ENCODE measurements at places on chromosomes 6 and 20.

DNA sequence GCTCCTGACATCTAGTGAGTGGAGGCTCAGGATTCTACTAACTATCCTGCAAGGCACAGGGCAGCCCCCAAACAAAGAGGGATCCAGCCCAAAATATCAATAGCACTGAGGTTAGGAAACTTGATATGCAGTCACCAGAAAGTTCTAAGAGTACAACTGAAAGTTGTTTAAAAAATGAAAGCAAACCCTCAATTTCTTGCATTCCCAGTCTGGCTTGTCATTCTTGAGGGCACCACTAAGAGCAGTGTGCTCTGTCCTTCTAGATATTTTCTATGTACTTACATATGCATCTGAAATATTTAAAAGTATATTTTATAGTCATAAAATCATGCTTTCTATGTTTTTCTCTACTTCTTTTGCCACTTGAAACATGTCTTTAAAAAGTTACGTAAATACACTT, 35.9 kb downstream of the CST8 start:
- no peak for DNase-seq

DNA sequence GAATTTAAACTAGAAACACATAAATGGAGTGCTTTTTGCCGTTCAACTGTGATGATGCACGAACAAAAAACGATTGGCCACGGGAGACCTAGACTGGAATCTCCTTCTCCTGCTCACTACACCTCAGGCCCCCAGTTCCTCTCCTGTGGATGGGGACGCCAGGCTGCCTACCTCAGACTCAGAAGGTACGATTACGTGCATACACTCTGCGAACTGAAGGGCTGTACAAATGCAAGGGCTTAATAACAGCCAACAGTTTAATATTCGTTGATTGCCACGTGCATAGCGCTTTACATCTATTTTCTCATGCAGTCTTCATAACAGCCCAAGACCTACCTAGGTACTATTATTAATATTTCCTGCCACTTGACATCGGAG, 495 bp upstream of the ARMC2 start:
- no peak for DNase-seq

DNA sequence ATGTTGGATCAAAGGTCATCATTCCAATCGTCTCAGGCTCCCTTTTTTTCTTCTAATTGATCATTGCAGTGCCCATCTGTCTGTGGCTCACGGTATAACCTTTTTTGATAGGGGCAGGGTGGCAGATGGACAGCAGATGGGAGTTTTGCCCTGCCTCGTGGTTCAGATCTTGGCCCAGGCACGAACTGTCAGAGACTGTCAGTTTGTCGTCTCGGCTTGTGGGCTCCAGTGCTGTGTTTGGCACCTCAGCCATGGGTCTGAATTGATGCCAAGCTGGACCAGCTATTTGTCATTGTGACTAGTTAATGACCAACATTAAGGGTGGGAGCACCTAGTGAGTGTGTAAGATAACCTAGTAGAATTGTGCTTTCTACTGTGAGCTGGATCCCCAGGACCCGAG, 197.6 kb downstream of the PRL start:
- no peak for DNase-seq

DNA sequence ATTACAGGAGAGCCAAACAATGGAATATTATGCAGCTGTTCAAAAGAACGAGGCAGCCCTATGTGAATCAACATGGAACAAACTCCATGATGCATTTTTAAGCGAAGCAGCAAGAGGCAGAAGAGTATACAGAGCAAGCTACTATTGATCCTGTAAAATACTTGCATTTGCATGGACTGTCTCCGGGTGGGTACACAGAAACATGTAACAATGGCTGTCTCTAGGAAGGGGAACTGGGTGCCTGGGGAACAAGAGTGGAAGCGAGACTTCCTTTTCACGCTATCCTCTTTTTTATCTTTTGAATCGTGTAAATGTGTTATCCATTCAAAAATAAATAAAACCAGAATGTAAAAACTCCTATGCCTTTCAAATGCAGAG, 93.3 kb upstream of the SIRPA start:
- no peak for DNase-seq

DNA sequence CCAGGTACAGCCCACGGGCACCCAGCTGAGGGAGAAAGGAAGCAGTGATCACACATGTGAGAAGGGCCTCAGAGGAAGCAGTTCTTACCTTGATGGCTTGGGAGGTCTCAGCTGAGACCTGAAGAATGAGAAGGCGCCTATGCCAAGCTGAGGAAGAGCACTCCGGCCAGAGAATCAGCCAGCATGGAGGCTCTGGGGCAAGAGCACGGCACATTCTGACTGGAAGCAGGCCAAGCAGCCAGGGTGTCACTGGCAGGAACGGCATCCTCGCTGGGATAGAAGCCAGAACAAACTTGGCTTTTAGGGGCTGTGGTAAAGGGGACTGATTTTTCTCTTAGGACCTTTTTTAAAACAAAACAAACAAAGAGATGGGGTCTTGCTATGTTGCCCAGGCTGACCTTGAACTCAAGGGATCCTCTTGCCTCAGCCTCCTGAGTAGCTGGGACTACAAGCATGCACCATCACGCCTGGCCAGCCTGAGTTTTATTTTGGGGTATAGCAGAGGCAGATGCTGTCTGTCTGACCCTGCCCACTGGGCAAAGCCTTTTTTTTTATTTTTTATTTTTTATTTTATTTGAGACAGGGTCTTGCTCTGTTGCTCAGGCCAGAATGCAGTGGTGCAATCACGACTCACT, 17.6 kb downstream of the GHRH start:
- DNase-seq = no peak

DNA sequence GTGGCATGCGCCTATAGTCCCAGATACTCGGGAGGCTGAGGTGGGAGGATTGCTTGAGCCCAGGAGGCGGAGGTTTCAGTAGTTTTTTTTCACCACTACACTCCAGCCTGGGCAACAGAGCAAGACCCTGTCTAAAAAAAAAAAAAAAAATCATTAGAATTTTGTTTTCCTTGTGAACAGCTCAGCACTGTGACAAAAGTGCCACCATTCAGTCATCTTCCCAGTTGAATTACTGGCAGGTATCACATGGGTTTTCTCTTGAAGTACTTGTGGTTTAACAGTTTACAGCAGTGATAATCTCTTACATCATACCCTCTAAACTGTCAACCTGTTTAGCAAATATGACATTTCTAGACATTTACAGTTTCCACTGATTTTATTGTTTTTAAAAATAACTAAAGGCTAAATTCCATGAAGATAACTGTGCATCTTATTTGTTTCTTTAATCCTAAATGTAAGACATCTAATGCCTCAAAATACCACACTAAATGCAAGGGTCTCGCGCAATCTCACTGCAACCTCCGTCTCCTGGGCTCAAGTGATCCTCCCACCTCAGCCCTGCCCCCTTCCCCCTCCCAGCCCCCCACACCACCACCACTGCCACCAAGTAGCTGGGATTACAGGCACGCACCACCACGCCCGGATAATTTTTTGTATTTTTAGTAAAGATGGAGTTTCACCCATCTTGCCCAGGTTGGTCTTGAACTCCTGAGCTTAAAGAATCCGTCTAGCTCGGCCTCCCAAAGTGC, 7.0 kb downstream of the TRPC4AP start:
- no peak for DNase-seq

- no peak for DNase-seq
Measured at GRCh38 chr6:112194511-112194910, 59.9 kb downstream of the LAMA4 start.

- DNase-seq = no peak
Measured at GRCh38 chr6:147970970-147971369, 371.7 kb upstream of the SASH1 start.

DNA sequence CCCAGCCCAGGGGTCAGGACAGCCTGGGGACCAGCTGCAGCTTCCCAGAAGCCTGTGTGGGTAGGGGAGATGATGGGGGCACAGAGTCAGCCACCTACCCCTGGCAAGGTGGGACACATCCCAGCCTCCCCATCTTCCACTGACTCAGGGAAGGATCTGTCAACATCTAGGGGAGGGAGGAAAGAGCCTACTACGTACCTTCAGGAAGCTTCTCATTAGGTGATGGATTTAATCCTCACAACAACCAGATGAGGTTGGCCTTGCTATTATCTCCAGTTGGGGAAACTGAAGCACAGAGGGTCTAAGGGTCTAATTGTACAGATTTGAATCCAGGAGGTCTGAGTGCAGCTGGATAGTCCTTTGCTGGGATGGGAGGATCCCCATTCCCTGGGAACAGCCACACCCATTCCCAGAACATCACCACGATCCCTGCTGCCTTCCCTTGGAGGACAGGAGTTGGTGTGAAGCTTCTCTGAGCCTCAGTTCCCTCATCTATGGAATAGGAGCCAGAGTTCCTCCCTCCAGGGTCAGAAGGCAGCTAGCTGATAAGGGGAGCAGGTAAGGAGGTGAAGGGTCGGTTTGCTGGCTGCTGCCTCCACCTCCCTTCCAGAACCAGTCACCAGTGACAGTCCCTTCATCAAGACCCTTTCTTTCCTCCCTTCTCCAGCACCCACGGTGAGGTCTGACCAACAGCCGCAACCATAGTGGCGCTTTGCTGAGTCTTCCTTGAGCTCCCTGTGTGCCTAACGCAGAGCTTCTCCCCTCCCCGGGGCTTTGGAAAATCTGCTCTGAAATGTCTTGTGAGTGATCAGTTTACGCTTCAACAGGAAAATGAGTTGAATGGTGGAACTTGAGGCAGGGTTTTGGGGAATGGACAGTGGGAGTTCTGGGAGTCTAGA, 56.8 kb downstream of the CEBPB start:
- DNase-seq = no peak

GRCh38 chr6:164049517-164049988, 635.0 kb downstream of the QKI start:
- DNase-seq = no peak

- no peak for DNase-seq
Measured at GRCh38 chr20:32494483-32495216, 90.5 kb downstream of the NOL4L start.

- no peak for DNase-seq
Measured at GRCh38 chr6:41713159-41713649, 22.2 kb downstream of the TFEB start.

- DNase-seq = no peak
Measured at GRCh38 chr6:21228411-21228810, 365.1 kb upstream of the SOX4 start.

DNA sequence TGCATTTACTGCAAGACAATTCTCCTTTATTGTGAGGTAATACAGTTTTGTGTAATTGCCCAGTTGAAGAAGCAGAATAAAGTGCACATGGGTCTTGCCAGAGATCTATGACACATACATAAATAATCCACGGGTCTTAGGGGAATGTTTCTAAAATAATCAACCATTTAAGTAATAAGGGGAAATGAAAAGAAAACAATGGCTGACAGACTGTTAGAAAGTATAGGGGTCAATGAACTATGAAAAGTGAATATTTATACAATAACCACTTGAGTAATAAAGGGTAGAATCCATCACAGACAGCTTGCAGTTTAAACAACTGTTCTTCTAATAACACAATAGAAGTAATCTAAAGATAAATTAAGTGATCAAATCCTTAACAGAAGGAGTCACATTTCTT, 477.2 kb downstream of the EYS start:
- no peak for DNase-seq

DNA sequence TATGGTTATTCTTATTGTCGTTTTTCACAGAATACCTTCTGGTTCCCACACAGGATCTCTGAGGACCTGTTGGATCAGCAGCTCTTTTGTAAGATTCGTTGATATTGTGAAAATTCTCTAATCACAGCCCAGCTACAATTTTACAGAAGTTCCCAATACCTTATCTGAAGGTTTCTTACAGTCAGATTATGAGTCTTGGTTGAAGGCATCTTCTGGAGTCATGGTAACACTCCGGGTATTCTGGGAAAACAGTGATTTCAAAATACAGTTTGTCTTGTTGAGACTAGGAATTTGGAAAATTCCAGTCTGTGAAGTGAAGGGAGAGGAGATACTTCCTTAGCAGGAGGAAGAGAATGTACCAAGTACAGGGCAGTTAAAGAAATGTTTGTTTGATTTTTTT, 22.2 kb upstream of the HLA-C start:
- DNase-seq = no peak

DNA sequence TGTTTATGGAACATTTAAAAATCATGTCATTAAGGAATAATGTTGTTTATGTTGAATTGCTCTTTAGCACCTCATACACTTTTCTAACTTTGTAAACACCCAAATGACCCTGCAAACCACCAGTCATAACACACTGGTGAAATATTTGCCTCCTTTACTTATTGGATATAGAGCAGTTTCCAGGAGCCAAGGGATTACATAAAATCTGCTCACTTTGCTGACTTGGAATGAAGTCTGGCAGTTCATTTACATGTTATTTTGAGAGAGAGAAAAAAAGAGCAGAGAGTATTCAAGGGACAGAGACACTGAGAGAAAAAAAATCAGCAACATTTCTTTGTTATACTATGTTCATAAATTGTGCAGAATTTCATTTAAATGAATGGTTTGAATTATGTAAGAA, 46.6 kb upstream of the DEFB112 start:
- no peak for DNase-seq

DNA sequence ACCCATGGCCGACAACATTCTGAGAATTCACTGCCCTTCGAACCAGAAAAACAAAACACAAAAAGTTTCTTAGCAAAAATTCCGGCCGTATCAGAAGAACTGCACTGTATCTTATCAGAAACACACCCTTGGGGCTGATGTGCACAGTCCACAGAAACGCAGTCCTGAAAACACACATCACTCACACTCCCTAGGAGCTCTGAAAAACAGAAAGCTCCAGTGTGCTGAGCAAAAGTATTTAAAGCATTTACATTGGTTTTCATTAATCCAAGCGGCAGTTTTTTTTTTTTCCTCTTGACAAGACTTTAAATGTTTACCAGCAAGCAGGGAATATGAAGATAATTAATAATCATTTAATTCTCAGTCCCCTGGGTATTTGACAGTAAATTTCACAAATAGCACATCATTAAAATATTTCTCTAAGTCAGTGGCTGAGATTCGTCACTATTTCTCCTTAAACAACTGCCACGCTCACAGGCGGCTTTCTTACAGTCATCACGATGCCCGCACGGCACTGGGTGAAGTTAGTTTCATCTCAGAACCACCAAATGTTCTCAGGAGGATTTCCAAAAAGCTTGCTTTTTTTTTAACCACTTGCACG, 13.3 kb downstream of the NFATC2 start:
- no peak for DNase-seq

GRCh38 chr6:139134817-139135577, at the start of gene HECA:
HECA (plus strand) TSS chr6:139135080; CDS start chr6:139135397, 317 bp downstream.
- peak; percentile 98 for DNase-seq

- peak; percentile 84 for DNase-seq
Measured at GRCh38 chr20:32761831-32762753, at the start of gene DNMT3B. DNMT3B (plus strand) TSS chr20:32762385; CDS start chr20:32780324, 17,939 bp downstream.
